Naive thymus-derived CD4-positive, alpha-beta T cell (primary cell): ENCODE measurements at places on chromosomes 6 and 20. TPM values are rescaled to one million over a fixed set of nuclear protein-coding genes. Genes with fewer than 3 reads are reported as not detected.

- DNase-seq, result no peak
Measured at GRCh38 chr6:57279013-57279412, 38.4 kb upstream of the PRIM2 start.

TOMM6 gene
- polyA plus RNA-seq, result 449 TPM

DNA sequence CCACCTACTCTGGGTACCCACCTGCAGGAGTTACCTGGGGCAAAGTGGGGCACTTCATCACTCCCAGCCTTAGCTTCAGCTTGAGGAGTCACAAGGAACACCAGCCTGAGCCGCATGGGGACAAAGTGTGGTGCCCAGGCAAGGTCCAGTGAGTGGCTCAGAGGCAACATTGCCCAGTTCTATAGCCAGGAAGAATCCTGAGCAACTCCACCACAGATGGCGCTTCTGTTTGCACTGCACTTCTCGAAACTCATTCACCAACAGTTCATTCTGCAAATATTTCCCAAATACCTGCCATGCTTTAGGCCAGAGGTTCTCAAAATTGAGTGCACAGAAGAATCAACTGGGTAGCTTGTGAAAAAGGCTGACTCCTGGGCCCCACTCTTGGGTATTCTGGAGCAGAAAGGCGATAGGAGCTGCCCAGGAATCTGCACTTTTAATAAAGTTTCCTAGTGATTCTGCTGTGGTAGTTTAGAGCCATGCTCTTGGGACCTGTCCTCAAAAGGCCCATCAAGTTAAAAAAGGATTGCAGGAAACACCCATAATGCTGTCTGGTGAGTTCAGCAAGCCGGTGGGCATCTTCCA, 83.1 kb downstream of the VEGFA start:
- DNase-seq, result no peak

CDSN gene
- polyA plus RNA-seq, result not detected

- no peak for DNase-seq
Measured at GRCh38 chr6:41780551-41781365, at the start of gene PRICKLE4. TSS of gene PRICKLE4 (plus strand) at chr6:41780782. CDS start at chr6:41783474, 2,692 bp downstream.

GRCh38 chr6:136303516-136303915, 13.9 kb upstream of the BCLAF1 start:
- no peak for DNase-seq

DCDC2 gene
- not detected for polyA plus RNA-seq

DNA sequence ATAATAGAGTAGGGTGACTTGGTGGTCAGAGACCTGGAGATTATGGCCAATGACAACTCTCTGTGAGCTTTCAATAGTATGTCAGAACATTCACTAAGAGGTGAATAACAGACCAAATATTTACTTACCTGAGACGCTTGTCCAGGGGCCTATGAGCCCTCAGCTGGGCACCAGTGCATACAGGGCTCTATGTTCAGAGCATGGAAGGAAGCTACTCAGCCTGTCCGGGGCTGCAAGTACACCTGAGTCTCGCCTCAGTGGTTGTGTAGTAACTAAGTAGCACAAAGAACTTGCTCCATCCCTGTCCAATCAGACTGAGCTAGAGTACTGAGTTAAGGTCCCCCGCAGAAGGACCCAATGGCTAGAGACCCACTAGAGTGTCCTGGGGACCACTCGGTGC, 11.6 kb upstream of the SCGN start:
- no peak for DNase-seq

GRCh38 chr6:98864497-98864896, 30.1 kb downstream of the POU3F2 start:
- no peak for DNase-seq

TRIM31 gene
- polyA plus RNA-seq, result not detected

GRCh38 chr6:141349710-141350109, 783.0 kb upstream of the GJE1 start:
- no peak for DNase-seq

GRCh38 chr6:39402239-39402751, 79.8 kb upstream of the KCNK16 start:
- no peak for DNase-seq

KHDRBS2 gene
- polyA plus RNA-seq, result not detected

GRCh38 chr6:100889351-100889750, 8.2 kb upstream of the ASCC3 start:
- DNase-seq, result no peak

- no peak for DNase-seq
Measured at GRCh38 chr20:10660661-10661060, 13.1 kb downstream of the JAG1 start.

MAS1 gene
- polyA plus RNA-seq, result not detected

DNA sequence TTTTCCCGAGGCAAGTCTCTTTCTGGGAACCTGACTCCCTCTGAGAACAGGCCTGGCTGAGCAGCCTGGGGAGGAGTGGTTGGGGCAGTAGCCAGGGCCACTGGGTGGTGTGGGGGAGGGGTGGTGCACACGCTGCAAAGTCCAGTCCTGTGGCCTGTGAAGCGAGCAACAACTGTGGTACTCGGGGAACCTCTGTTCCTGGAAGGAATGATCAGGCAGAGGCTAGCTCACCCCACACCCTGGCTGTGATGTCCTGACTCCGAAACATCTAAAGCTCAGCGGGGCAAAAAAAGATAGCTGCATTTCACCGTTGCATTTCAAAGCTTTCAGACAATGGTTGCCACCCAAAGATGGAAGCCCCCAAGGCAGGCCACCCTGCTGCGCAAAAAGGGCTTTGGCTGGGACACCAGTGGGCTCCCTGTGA, 25.5 kb downstream of the PCK1 start:
- DNase-seq, result no peak

ADGRB3 gene
- not detected for polyA plus RNA-seq

DNA sequence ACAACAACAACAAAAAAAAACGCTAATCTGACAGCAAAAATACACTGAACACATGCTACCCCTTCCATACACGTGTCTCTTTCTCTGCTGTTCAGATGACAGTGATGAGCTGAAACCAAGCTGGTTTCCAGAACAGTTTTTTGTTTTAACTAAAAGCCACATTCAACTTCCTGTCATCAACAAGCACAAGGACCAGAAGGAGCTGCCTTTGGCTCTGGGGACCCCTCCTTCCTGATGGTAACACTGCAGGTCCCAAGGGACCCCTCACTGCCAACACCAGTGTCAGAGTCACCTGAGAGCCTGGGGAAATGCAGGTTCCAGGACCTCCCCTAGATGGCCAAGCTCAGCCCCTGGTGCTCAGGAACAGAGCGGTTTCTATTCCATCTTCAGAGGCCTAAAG, 6.0 kb downstream of the CST7 start:
- DNase-seq, result peak; percentile 45

DNA sequence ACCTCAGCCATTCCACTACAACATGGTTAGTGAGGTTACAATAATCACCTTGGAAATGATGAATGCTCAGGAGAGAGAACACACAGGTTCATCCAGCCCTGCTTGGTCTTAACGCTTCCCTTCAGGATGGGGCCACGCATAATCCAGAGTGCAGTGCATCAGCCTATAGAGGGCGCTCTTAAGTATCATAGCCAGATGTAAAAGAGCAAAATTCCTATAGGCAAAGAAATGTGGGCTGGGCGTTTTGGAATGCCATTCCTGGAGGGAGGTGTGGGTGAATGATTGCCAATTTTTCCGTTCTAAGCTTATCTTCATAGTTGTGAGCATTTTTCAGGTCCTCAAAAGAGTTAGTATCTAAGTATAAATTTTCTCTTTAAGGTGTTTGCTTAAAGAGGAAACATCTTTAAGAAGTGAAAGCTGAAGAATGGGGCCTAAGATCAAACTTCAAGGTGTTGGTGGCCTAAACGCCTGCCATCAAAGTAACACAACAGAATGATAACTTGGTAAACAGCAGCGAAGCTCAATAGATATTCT, 1.8 kb downstream of the RIPOR2 start:
- peak; percentile 71 for DNase-seq

CRISP2 gene
- polyA plus RNA-seq, result not detected

DNA sequence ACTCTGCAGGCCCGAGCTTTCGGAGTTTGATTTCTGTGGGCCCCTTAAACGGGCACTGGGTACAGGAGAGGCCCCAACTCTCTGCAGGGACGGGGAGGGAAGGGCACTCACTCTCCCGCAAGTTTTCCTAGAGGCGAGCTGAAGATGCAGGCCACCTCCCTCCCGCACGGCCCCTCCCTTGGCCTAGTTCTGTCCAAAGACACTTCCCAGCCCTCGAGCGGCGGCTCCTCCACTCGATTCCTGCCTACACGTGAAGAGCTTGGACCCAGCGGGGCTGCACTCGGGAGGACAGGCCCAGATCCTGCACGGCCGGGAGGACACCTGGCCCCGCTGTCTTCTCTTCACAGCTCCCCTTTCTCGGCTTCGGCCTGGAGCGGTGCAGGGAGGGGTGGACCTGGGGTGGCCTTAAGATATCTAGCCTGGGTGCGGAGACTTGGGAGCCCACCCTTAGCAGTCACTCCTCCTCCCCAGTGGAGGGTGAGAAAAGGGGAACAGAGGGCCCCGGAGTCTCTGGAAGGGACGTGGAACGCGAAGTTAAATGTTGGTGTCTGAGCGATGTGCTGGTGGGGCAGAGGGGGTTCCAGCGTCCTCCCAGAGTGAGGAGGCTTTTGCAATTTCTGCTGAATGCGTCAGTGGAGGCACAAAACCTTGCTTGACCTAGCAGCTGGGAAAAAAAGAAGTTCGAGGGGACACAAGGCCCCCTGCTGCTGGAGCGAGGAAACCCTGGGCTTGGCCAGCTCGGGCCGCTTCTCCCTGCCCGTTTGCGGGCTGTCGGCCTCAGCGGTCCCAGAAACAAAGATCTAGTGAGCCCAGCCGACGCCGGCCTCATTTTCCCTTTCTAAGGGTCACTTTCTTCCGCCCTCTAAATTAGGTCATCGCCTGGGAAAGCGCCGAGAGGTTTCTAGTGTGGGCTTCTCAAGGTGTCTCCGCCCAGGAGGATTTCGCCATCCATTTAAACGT, 4.9 kb downstream of the OLIG3 start:
- no peak for DNase-seq

KIAA0408 gene
- polyA plus RNA-seq, result not detected

SLC17A9 gene
- 0.63 TPM for polyA plus RNA-seq

GRCh38 chr6:122717350-122717749, 62.2 kb upstream of the FABP7 start:
- no peak for DNase-seq

HCRTR2 gene
- polyA plus RNA-seq, result not detected

IP6K3 gene
- not detected for polyA plus RNA-seq

DNA sequence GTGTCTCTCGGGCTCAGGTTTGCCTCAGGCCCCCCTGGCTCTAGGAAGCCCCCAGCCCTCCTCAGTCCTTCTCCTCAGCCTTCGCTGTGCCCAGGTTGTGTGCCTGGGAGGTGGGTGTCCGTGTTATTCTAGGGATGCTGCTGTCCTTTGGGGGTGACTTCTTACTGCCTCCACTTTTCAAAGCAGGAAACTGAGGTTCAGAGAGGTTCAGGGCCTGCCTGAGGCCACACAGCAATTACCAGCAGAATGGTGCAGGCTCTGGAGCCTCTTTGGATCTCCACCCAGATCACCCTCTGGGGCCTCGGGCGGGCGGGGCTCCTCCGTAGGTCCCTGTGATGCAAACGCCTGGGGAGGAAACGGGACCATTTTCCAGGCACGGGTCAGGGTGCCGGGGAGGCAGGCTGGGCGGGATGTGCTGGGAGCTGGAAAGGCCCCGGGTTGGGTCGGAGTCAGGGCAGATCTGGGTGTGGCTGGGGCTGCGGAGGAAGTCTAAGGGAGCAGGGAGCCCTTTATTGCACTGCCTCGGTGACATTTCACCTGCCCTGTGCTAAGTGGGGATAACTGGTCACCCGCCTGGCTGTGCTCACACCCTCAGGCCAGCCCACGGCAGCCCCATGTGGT, 23.2 kb downstream of the GATA5 start:
- no peak for DNase-seq

TMC2 gene
- polyA plus RNA-seq, result not detected

- DNase-seq, result no peak
Measured at GRCh38 chr6:169397684-169398083, 144.0 kb upstream of the THBS2 start.

DNA sequence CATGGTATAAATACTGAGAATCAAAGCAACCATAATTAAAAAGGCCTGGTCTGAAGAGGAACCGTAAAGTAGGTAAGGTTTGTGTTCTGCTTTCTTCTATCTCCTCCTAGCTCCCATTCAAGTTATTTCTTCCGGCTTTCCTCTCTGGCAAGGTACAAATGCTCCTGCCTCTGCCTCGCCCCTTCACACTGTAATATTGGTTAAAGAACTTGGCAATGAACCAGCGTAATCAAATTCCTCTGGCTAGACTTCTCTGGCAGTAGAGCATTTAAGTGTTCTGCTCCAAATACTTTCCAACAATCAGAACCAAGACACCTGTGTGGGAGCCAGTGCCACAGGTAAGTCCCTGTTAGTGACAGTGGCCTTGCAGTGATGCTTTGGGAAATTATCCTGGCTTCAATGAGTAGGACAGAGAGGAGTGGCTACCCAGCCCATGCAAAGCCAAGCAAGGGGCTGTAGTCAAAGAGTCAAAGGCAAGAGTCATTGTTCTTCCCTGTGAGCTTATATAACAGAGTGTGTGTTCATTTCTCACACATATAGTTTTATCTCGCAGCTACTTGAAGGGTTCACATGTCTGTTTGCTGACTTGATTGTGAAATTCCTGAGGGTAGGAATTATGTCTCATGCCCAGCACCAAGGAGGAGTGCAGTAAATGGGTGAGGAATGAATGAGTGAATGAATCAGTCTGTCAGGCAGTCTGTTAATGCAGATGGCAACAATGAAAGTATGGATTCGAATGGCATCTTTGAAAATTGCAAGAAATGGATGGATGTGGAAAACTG, 329.3 kb downstream of the NRN1 start:
- no peak for DNase-seq

DDX43 gene
- 0.38 TPM for polyA plus RNA-seq

GRCh38 chr20:31617432-31618104, 12.5 kb downstream of the ID1 start:
- DNase-seq, result no peak

DNA sequence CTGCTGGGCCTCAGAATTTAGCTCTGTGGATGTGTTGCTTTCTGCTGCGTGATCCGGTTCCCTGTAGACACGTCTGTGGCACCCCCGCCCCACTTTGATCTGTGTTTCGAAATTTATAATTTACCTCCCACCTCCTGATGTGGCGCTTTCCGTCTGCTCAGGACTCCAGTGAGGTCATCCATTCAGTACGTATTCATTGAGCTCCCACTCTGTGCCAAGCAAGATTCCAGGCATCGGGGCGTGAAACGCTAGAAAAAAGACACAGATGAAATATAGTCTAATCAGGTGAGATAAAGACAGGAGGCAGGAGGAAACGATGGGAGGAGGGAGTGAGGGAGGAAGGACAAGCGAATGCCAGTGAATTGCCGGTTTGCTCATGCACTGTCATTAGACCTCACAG, 431.9 kb upstream of the SULF2 start:
- no peak for DNase-seq

DNA sequence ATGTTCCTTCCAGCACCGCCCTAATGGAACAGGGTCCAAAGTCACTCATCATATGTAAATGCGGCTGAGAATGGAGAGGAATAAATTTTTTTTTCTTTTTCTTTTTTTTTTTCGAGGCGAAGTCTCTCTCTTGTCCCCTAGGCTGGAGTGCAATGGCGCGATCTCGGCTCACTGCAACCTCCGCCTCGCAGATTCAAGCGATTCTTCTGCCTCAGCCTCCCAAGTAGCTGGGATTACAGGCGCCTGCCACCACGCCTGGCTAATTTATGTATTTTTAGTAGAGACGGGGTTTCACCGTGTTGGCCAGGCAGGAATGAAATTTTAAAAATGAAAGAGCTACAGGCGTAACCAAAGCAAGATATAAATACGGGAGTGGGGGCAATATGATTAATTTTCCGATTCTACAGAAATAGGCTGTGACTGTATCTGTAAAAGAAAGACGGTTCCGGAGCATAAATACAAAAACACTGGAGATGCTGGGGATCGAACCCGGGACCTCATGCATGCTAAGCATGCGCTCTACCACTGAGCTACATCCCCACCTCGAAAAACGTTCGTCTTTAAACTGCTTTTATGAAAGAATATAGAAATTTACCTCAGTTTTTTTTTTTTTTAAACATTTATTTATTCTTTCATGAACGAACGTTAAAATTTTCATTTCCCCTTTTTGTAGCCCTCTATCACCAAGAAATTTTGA, 132.2 kb downstream of the GPX5 start:
- peak; percentile 37 for DNase-seq
